Central memory CD4-positive, alpha-beta T cell (primary cell): ENCODE measurements at places on chromosomes 3 and 15.

- no peak for DNase-seq
Observed at GRCh38 chr3:109346099-109346498, 8.8 kb upstream of the DPPA4 start.

DNA sequence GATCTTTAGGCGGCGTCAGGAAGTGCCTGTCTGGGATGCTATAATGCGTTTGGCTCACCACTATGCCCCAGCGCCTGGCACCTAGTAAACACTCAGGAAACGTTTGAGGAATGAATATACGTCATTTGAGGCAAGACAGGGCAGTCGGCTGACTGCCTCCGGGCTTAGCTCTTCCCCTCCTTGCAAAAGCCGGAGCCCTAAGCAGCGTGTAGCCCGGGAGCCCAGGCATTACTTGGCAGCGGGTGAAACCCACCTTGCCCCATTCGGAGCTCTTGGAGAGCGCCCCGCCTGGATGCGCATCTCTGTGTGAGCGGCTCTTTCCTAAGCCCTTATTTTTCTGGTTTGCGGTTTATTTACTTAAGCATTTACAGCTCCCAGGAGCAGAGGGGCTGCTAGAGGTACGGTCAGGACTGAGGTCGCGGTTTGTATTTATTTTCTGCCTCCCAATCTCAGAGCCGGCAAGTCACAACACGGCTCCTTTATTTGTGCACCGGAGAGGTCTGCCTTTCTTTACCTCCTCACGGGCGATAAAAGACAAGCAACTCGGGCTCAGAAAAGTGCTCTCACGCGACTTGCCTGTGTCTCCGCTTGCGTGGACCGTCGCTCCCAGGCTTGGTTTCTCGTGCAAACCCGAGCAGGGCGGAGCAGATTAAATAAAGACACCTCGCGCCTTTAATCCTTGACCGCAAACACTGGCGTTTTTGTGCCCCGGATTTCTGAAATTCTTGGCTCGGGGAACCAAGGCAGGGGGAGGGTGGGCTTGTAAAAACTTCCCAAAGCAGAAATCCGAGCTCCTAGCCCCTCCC lies 737 bp upstream of the ITPR1 start:
- DNase-seq, result peak; percentile 58

- DNase-seq, result no peak
Observed at GRCh38 chr3:116048991-116049390, 396.3 kb downstream of the LSAMP start.

- no peak for DNase-seq
Observed at GRCh38 chr3:193708270-193708669, 115.3 kb downstream of the OPA1 start.

DNA sequence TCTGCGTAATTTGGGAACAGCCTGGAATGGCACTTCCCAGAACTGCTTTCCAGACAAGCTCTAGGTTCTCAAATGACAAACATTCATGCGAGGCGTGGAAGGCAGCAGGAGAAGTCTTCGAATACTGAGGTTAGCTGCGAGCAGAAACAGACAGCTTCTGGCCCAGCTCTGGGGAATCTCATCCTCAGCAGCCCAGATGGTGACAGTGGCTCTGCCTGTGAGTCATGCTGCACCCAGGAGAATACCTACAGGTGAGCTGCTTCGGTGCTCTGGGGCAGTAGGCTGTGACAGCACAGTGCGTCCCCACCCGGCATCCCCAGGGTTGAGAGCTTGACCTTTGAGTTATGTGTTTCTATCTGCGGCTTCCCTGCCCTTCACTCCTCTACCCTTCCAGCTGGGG lies 258.6 kb downstream of the KLF13 start:
- no peak for DNase-seq

GRCh38 chr3:177977381-177978158 lies 558.7 kb upstream of the KCNMB2 start:
- DNase-seq, result no peak

GRCh38 chr15:85554852-85555521 lies 174.6 kb downstream of the AKAP13 start:
- no peak for DNase-seq

GRCh38 chr3:9169956-9170850 lies 79.2 kb downstream of the SRGAP3 start:
- no peak for DNase-seq

DNA sequence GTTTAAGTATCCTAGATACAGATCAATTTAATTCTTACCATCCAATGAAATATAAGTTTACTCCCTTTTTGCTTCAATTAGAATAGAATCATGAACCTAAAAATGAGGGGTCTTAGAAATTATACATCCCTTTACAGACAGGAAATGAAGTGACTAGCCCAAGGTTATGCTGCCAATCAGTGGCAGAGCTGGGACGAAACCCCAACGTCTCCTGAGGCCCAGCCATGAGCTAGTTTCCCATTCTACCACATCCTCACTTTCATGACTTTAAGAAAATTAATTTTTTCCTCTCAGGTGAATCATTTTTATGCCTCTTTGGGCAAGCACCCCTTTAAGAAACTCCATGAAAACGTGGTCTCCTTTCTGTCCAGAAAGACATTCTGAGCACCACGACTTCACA lies 11.2 kb downstream of the LRIG1 start:
- no peak for DNase-seq

DNA sequence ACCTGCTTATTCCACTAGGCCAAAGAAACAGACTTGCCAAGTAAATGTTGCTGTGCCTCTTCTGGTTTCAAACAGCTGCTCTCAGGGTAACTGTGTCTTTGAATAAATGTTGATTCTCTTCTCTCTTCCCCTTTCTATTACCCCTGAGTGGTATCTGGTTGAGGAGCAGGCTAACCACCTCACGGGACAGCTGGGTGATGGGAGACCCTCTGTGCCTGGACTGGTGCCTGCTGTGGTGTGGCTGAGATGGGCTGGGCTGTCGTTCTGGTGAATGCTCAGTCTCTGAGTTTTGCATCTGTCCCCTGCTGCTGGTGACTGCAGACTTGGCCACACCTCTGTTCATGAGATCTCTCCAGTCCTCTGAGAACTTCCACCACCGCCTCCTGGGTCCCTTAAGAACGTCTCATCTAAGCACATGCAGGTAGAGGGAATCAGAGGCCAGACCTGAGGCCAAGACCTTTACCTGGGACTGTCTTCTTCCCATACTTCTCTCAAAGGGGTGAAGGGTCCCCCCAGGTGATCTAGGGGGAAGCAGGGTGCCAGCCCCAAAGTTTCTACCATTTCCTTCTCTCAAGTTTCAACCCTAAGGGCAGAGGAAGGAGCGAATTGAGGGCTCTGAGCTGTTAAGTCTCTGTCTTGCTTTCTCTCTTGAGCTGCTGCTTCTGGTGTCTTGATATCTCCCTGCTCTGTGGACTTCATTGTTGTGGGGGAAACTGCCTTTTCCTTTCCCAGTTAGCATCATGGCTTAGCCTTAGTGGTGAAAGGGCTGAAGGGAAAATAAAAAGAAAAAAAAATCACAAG lies 252.9 kb downstream of the EBLN2 start:
- DNase-seq, result no peak

GRCh38 chr15:56393277-56393676 lies 28.1 kb downstream of the TEX9 start:
- DNase-seq, result no peak

GRCh38 chr3:15387171-15387581 lies 40.2 kb downstream of the METTL6 start:
- no peak for DNase-seq

- DNase-seq, result no peak
Observed at GRCh38 chr3:106957029-106957428, 420.2 kb upstream of the CCDC54 start.

DNA sequence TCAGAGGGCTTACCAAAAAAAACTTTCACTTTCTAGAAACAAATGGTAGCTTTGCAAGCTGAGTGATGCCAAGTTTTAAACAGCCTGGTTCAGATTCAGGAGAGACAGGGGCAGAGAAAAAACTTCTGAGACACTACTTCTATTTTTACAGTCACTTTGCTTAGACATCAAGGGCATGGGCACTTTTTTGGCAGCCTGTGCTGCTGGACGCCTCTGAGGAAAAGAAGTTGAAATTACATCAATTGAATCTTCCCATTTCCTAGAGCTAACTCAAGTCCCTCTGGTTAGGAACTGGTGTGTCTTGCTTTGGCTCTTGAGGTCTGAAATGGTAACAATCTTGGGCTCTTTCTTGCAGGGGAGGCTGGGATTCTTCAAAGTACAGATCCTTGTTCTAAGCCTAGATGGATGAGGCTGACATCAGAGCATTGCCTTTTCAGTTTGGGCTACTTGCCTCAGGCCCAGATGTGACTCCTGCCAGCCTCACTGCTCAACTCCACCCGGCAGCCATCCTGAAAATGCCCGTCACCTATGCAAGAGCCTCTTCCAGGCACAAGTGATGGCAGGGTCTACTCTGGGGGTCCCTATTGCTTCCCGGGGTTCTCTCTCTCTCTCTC lies 357.5 kb downstream of the FOXP1 start:
- DNase-seq, result no peak

- DNase-seq, result no peak
Observed at GRCh38 chr3:6737630-6738029, 123.3 kb upstream of the GRM7 start.

DNA sequence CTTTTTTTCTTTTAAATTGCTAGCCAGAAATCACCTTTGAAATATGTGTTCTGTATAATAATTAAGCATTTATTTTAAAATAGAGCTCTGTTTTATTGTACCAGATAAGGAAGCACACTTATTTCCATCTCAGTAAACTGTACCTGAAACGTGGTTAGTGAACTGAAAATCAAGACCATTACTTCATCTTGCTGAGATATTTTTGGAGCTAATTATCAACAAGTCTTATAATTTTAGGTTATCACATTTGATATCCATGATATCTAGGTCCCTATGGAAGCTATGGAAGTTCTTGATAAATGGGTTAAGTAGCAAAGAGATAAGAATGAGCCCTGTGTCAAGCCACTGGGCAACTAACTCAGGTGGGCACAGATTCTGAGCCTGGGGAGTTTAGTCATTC lies 187.2 kb downstream of the NFKBIZ start:
- DNase-seq, result no peak

DNA sequence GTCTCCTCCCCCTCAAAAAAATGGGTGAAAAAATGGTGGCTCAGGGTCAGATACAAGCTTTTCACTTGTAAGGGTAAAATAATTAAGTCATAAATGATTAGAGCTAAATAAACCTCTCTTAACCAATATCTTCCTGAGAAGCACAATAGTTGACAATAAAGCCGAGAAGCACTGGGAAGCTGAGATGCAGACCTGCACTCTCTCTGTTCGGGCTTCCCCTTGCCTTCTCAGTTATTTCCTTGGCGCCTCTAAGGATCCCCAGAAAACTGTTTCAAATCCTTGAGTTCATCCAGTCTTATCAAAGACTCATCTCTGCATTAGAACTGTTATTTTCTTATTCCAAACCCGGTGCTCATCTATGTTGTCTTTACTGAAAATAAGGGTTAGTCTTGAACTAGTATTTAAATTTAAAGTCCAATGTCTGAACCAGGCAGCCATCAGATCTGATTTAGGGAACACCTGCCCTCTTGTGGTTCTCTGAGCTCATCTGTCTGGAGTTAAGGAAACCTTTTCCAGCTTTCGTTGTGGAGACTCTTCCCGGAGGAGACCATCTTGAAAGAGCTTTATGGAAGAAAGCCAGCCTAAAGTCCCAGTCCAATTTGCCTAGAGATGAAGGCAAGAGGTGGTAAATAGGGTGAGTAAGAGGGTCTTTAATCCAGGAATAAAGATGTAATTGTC lies 256.4 kb upstream of the MCTP2 start:
- no peak for DNase-seq

- DNase-seq, result no peak
Observed at GRCh38 chr15:74397239-74398068, 30.0 kb upstream of the CYP11A1 start.

DNA sequence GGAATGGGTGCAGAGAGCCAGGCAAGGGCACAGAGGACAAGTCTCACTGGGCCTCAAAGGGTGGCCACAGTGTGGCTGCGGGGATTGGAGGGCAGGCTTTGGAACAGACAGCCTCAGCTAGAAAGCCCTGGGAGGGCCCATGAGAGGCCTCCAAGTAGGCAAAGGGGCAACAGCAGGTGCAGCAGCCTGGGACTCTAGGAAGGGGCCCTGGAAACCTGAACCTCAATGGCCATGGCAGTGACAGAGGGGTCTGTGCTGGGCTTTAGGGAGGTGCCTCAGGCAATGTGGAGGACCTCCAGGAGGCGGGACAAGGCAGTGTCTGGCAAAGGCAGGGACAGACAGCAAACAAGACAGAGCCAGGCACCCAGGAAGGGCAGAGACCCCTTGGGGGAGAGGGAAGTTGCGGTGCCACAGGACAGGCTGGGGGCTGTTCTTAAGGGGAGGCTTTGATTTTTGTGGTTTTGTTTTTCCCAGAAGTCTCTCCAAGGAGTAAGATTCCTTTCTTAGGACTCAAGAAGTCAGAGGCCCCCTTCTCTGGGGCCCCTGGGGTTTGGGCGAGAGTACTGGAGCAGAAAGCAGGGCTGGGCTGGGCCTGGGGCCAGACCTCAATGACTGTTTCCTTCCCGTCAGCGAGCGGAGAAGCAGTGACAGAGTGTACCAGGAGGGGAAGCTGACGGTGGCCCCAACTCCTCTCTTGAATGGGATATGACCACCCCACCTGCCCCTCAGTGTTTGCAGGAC lies 9.7 kb downstream of the STOML1 start:
- no peak for DNase-seq

- no peak for DNase-seq
Observed at GRCh38 chr3:185131602-185132256, 21.1 kb downstream of the C3orf70 start.

- DNase-seq, result no peak
Observed at GRCh38 chr3:111808439-111808838, 50.6 kb upstream of the PHLDB2 start.

DNA sequence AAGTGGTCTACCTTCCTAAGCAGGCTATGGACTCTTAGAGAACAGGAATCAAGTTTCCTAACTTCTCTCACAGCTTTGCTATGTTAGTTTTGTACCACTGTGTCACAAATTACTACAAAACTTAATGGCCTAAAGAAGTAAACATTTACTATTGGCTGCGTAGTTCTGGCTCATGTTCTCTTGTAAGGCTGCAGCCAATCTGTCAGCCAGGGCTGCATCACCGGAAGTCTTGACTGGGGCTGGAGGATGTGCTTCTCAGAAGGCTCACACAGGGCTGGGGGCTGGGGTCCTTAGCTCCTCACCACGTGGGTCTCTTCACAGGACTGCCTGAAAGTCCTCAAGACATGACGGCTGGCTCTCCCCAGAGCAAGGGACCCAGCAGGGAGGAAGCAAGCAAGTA lies 15.5 kb downstream of the STIMATE start:
- no peak for DNase-seq

DNA sequence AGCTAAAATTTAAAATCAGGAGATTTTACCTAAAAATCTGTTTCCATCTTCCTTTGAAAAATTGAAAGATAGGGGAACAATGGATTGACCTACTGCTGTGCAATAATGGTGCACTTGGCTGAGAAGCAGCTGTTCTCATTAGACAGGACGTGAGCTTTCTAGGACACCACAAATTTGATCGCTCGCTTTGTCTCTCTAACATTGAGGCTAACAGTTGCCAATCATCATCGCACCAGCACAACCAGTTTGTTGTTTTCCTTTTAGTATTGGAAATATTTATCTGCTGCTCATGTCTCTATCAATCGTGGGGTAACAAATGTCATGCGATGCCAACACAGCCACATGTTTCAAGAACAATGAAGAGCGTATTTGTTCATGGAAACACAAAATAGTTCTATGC lies 228.8 kb upstream of the P2RY1 start:
- DNase-seq, result no peak
